CD4-positive, alpha-beta memory T cell (primary cell): ENCODE measurements at places on chromosomes 2 and 18. TPM values are rescaled to one million over a fixed set of nuclear protein-coding genes. Genes with fewer than 3 reads are reported as not detected.

DNA sequence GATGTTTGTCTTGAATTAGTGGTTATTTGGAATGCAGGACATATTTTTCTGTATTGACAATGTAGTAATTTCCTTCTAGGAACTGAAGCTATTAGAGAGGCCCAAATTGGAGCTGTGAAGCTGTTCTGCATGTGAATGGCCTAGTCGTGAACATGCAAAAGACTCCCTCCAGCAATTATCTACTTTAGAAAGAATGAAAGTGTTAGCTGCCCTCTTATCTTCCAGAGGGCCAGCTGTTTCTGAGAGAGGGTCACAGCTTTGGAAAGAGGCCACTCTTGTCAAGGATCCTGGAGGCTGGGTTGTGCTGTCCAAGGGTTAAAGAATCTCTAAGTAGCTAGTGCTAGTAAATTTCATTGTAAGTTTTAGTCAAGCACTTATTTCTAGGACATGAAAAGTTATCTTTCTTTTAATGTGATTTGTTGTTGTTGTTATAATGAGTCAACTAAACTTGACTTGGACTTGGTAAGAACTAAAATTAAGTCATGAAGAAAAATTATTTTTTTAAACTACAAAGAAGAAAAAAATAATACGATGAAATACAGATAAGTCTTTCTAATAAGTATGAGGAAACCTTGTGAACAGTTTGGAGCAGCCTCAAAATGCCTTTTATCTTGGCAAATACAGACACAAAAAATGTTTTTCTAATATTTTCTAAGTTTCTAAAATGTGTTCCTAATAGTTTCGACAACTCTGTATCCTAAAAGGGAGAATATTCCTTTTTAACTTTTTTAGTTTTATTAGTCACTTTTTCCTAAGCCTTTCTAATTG is 36.8 kb downstream of the DPP4 start:
- no peaks in the 10 kb centered on the region for H3K27me3 ChIP-seq
- no peak for DNase-seq
- H3K27ac ChIP-seq, result no peak overlapping the region

GRCh38 chr2:15323227-15323626 is 237.9 kb downstream of the NBAS start:
- DNase-seq, result no peak
- no peaks in the 10 kb centered on the region for H3K27me3 ChIP-seq
- H3K27ac ChIP-seq, result no peak overlapping the region
- H3K4me1 ChIP-seq, result no peaks in the 10 kb centered on the region
- H3K4me3 ChIP-seq, result no peak overlapping the region
- no peaks in the 10 kb centered on the region for H3K36me3 ChIP-seq

DNA sequence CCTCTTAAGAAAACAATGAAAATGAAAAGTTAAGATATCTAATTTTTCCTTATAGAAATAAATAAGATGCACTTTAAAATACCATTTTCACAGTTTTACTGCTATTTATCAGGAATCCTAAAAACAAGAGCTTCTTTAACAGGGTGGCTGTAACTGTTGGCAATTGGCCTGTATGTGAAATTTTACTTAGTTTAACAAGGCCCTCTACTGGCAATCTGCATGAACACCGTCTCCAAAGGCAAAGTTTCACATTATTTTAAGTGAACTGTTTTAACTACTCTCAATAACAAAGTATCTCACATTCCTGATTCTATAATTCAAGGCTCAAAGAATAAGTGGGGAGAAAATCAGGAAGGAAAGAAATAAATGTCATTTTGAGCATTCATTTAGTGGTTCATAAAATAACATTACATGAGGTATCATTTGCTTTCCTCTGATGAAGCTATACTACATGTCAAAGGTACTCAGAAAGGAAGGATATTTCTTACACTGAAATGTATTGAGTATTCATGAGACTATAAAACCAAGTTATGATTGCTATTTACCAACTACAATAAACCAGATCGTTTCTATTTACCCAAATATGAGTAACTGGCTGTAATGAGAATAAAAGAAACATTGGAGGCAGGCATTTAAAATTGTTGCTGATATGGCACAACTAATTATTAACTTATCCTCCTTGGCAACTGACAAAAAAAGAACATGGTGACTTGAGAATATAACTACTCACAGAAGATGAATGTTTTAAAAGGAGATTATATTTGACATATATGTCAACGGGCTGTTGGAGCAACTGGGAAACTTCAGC is 7.0 kb downstream of the NCKAP5 start:
- no peak for DNase-seq
- no peaks in the 10 kb centered on the region for H3K36me3 ChIP-seq
- H3K4me1 ChIP-seq, result no peaks in the 10 kb centered on the region
- no peaks in the 10 kb centered on the region for H3K27me3 ChIP-seq

GRCh38 chr2:88606371-88607030 is 20.8 kb downstream of the EIF2AK3 start:
- no peaks in the 10 kb centered on the region for H3K27me3 ChIP-seq
- peaks cover 3% of the 10 kb centered on the region for H3K36me3 ChIP-seq
- no peak for DNase-seq
- H3K4me3 ChIP-seq, result no peak overlapping the region
- no peak overlapping the region for H3K27ac ChIP-seq

DNA sequence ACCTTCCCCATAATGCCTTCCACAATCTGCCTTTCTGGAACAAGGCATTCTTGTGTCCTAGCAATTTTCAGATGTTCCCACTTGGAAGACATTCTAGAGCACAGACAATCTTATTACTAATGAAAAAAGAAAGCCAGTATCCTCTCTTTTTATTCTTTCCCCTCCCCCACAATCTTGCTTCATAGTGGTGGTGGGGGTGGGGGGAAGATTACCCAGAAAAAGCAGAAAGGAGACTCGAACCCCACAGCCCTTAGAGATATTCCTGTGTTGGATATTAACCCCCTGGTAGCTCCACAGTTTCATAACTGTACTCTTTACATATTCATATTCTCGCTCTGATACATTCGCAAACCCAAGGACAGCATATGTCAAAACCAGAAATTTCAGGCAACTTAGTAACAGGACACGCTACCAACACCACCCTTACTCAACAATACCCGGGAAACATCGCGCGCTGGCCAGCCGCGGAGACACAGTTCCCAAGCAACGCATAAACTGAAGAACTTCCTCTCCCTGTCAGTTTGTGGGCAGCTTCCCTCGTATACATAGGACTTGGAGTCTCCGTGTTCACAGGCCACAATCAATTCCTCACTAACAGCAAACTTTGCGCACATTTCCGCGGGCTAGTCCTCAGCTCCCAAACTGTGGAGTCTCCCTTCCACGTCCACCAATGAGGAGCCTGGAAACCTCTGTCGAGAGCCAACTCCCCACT is 793 bp downstream of the NR4A2 start:
- peak overlapping the region; percentile 99 for H3K27ac ChIP-seq
- H3K4me1 ChIP-seq, result peaks cover 31% of the 10 kb centered on the region
- no peaks in the 10 kb centered on the region for H3K27me3 ChIP-seq
- H3K36me3 ChIP-seq, result no peaks in the 10 kb centered on the region
- peak overlapping the region; percentile 62 for H3K4me3 ChIP-seq

DNA sequence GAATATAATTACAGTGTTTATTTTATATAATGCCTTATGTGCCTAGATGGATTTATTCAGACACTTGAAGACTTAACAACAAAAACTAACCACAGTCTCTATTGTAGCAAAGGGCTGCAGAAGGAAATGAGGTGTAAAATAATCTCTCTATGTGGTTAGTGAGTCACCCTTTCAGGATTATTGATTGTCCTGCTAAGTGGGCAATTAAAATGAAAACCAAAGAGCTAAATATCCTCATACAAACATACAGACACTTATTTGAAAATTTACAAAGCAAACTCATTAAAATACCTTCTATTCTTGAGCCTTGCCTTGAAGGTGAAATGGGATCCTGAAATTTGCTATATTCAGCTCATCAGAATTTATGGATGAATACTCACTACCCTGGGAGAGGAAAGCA is 27.7 kb upstream of the DCC start:
- no peaks in the 10 kb centered on the region for H3K36me3 ChIP-seq
- H3K27me3 ChIP-seq, result no peaks in the 10 kb centered on the region
- no peak for DNase-seq
- no peak overlapping the region for H3K4me3 ChIP-seq
- H3K27ac ChIP-seq, result no peak overlapping the region
- H3K4me1 ChIP-seq, result no peaks in the 10 kb centered on the region

UPP2 gene
- not detected for total RNA-seq
